HFF-Myc (cell line): ENCODE measurements at places on chromosomes 2 and 18.
A peak's percentile ranks its signal among the peaks of the same experiment; 100 is the strongest.

DNA sequence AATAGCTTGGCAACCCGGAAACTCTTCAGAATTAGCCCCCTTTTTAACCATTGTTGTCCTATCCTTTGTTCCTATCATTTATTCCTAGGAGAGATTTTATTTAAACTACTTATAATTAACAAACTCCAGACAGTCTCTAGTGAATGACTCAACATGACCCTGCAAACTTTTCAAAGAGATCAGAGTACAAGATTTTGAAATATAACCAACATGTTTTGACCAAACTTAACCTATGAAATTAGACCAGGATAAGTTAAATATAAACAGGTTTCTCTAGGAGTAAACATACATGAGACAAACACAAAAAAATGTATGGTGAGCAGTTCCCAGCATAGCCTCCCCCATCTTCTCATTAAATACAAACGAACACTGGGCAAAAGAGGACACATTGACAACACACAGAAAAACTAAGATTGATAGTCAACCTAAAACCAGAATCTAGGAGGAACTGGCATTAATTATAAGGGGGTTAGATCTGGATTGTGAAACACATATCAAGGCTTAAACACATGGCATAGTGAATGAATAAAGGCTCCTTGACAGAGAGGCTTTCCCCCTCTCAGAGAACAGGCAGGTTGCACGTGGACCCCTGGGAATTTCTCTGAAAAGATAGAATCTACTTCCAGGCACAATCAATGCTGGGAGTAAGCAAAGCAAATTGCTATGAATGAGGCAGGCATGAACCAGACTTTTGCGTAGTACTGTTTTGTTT is 284.1 kb downstream of the IRS1 start:
- no peak for DNase-seq

GRCh38 chr2:113966832-113967231 is 76.9 kb downstream of the ACTR3 start:
- no peak for DNase-seq

DNA sequence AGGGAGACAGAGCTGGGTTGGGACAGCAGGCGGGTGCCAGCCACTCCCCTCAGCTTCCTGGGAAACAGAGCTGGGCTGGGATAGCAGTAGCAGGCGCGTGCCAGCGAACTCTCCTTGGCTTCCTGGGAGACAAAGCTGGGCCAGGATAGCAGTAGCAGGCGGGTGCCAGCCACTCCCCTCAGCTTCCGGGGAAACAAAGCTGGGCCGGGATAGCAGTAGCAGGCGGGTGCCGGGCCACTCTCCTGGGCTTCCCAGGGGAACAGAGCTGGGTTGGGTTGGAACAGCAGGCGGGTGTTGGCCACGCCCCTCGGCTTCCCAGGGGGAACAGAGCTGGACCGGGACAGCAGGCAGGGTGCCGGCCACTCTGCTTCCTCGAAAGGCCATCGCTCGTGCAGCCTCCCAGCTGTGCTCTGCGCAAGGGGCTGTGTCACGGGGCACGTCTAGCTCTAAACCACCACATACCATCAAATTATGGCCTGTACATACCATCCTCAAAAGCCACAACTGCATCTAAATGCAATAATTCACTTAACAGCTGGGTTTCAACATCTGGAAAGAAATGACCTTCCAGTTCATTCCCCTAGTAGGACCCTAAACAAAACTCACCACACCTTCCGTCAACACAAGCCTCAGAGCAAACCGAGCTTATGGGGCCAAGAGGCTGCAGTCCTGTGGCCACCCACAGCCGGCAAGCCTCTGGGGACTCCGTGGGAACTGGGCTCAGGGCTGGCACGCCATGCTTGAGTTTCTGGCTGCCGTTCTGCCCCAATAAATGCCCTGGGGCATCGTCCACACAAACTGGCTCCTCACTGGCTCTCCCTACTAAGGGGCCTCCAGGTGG is 228.3 kb downstream of the TWIST2 start:
- DNase-seq: no peak

DNA sequence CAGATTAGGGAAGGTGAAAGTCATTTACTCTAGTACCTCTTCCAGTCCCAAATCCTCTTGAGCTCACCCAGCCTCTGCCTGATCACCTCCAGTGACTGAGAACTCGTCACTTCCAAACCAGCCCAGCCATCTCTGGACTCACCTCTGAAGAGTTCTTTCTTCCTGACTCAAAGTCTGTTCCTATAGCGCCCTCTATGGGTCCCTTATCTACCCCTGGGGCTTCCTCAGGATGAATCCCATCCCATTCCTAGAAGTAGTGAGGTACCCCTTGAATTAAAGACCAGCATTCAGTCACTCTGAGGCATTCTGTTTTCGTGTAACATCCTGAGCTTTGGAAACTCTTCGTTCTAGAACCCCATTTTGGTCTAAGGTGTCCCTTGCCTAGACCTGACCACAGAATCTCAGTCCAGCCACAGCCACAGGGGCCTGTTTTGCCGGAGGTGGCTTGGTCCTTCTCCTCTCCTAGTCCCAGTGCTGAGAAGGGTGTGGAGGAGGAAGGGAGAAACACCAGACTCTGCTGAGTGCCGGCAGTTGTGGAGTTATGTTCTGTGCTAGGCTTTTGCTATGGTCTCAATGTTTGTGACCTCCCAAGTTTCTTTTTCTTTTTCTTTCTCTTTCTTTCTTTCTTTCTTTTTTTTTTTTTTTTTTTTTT is 32.7 kb downstream of the SIX3 start:
- peak; percentile 37 for DNase-seq

DNA sequence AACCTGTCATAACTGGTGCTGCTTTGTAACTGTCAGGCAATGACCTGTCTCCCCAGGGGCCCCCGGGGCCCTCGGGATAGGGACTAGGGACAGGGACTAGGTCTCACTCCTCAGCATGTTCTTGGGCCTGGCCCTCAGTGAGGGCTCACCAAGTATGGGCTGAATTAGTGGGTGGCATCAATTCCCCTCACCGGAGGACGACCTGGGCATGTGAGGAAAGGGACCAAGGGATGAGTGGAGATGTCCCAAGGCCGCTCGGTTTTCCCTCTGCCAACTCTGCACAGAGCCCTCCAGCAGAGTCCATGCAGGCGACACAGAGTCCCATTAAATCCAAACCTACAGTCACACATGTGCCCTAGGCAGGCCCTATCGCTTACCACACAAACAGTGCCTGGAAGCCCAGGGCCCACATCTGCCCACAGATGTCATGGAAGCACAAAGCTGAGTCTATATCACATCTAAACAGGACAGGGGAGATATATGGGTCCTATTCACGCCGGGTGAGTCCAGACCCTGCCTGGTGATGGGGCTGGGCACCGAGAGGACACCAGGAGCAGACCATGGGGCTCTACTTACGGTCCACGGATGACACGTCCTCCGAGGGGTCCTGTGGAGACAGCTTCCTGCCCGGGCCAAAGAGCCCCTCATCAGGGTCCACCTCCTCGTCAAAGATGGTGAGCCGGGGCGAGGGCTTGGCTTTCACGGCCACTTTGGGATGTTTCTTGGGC is 26.6 kb downstream of the HS1BP3 start:
- DNase-seq: no peak

- DNase-seq: no peak
These were observed 63.5 kb upstream of the RASGRP3 start for GRCh38 chr2:33412920-33413319.

- no peak for DNase-seq
These were observed 232.4 kb downstream of the INSIG2 start for GRCh38 chr2:118320658-118321057.

GRCh38 chr2:54009549-54009948 is 38.8 kb upstream of the PSME4 start:
- no peak for DNase-seq

DNA sequence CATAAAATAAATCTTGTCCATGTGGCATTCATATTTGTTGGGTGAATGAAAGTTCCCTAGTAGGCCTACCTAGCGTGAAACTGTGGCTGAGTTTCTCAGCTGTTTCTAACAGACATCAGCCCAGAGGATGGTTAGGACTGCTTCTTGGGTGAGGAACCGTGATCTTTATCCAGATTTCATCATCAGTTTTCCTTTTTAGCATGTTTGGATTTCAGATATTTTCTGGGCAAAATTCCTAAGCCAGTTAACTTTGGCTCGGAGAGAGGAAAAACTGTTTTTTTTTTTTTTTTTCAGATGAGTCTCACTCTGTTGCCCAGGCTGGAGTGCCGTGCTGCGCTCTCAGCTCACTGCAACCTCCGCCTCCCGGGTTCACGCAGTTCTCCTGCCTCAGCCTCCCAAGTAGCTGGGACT is 53.5 kb downstream of the DGKD start:
- DNase-seq: no peak

DNA sequence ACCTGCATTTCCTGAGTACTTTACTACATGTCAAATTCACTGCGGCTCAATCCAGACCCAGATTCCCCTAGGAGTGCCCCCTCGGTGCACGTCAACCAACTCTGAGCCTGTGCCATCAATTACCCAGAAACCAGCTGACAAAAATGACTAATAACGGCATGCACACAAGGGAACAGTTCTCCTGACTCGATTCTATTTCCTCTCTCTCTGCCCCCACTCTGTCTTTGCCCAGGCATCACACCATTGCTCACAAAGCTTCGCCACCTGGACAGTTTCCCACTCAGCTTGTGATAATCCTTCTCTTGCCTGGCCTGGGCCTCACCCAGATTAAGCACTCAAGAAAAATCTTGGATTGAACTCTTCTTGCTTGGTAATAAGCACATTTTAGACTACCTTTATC is 115.3 kb upstream of the NDUFV2 start:
- no peak for DNase-seq

GRCh38 chr2:126881591-126881990 is 17.1 kb upstream of the TEX51 start:
- DNase-seq: no peak

- DNase-seq: no peak
These were observed 29.5 kb upstream of the ITGB6 start for GRCh38 chr2:160229591-160229990.

DNA sequence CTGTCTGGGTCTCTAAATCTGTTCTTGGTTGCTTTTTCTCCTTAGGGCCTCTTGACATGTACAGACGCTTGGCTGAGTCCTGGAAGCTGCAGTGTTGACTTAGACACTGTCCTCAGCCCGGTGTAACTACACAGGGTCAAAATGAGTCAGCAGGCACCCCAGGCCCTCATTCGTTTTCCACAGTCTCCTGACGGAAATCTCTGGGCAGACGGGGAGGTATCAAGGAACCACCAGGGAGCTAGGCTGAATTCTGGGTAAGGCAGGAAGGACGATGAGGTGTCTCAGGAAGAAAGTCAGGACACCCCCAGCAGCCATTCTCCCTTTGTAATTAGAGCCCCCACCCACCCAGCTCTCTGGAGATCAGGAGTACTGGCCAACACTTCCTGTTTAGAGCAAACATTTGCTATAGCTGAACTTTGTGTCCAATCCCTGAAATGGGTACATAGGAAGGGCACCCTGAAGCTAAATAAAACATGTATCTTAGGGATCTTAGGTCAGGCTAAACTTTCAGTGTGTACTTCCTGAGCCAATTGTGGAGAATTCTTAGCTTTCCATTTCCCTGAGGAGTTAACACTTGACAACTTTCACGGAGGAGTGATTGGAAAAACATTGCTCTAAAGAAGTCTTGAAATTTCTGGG is 23.9 kb upstream of the EPAS1 start:
- DNase-seq: no peak

DNA sequence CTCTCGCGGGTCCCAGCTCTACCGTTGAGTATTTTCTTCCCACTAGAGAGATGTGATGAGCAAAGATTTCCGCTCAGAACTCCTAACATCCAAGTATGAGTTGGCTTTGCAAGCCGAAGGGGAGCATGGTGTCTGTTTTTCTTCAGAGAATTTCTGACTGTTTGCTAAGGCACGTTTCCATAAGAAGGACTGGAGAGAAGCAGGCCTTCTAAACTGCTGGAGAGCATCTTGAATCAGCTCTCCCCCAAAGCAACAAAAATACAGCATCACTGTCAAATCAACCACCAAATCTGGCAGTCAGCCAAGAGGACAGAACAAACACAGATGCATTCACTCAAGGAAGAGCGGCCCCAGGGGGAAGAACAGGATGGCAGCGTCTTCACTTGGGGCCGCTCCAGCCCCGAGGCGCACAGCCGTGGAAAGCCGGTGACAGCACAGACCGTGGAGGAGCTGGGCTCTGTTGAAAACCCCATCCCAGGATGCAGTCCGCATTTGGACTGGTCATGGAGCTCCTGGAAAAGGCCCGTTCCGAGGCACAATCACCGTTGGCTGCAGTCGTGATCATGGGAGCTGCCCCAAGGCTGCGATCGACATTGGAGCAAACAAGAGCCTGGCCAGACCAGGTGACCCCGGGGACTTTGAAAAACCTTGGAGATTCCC is 101.4 kb downstream of the NFATC1 start:
- DNase-seq: peak; percentile 67

GRCh38 chr2:219448099-219448775 is 13.6 kb downstream of the SPEG start:
- DNase-seq: no peak

- DNase-seq: no peak
These were observed 32.2 kb upstream of the PIK3C3 start for GRCh38 chr18:41922841-41923240.

- DNase-seq: no peak
These were observed 2.9 kb upstream of the CRIM1 start for GRCh38 chr2:36352701-36353100.

- no peak for DNase-seq
These were observed 3.4 kb upstream of the CXCR4 start for GRCh38 chr2:136121204-136121910.

DNA sequence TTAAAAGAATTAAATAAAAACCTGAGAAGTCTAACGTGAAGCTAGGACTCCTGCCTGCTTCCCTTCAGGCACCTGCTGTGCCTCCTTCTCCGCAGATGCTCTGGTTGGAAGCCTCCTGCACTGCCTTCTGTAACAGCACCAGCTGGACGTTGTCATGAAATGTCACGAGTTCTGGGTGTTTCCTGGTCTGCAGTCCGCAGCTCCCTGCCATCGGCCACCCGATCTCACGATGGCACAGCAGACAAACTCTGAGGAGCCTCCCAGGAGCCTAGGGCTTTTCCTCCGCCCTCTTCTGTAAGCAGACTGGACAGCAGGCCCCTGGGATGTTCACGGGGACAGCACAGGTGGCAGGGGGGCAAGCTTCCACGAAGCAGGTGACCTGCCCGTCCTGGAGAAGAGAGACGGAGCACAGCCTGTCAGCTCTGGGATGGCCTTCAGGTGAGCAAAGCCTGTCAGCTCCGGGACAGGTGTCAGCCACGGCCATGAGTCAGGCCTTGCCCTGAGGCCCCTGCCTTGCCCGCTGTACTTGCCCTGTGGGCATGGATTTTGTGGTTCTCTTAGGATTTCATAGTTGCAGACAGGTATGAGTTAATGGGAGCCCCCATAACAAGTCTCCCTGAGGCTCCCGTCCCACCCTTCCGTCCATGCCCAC is 110.3 kb downstream of the PXDN start:
- DNase-seq: no peak

DNA sequence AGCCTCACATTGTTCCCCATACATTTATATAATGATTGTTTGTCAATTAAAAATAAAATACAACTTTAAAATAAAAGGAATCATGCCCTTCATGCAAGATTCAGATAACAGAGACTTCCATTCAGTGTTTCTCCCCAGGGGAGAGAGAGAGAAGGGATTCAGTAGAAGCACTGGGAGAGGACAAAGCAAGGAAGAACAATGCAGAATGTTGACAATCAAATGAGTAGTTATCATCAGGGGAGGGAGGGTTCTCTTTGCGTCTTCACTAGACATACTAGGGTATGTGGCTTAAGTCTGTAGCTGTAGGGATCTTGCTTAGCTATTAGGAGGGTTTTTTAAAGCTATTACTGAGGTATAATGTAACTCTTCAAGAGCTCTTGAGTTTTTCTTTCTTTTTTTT is 30.7 kb downstream of the FSHR start:
- DNase-seq: no peak
